Dermis lymphatic vessel endothelial cell (primary cell): ENCODE measurements at places on chromosomes 7 and 10. TPM values are rescaled to one million over a fixed set of nuclear protein-coding genes. Genes with fewer than 3 reads are reported as not detected.

Gene SLC13A1
- not detected in 2 replicates for total RNA-seq

Gene MLXIPL
- not detected in 2 replicates for total RNA-seq

Gene PGAM2
- total RNA-seq = not detected in 2 replicates

Gene DKK1
- total RNA-seq = 9.6 and 14.4 TPM in 2 replicates

Gene UCN3
- not detected in 2 replicates for total RNA-seq

Gene TET1
- total RNA-seq = 0.76 and 1.1 TPM in 2 replicates

Gene LRRC61
- 1.5 and 4.8 TPM in 2 replicates for total RNA-seq

Gene SPACDR
- 0.09 and 0.22 TPM in 2 replicates for total RNA-seq

Gene CARD11
- 0.43 and 2.1 TPM in 2 replicates for total RNA-seq

Gene ANKRD22
- total RNA-seq = not detected in 2 replicates

Gene PPP1R9A
- 11.2 and 17.2 TPM in 2 replicates for total RNA-seq

Gene NRCAM
- 0.60 and 1.2 TPM in 2 replicates for total RNA-seq

Gene MRPL32
- total RNA-seq = 49.4 and 89.3 TPM in 2 replicates

Gene ZNF467
- total RNA-seq = 6.1 and 7.2 TPM in 2 replicates

Gene GPRIN2
- total RNA-seq = not detected in 2 replicates

Gene CASTOR2
- 10.0 and 10.2 TPM in 2 replicates for total RNA-seq

Gene COL17A1
- total RNA-seq = under 0.01 TPM in 2 replicates

Gene SPDYE1
- not detected in 2 replicates for total RNA-seq

Gene CDNF
- 0.76 and 1.0 TPM in 2 replicates for total RNA-seq

Gene KCP
- not detected in 2 replicates for total RNA-seq

Gene CALHM1
- not detected in 2 replicates for total RNA-seq

Gene ZPBP
- total RNA-seq = not detected in 2 replicates

Gene ANKRD7
- 0.17 and 0.22 TPM in 2 replicates for total RNA-seq

Gene SP8
- not detected in 2 replicates for total RNA-seq

Gene ASZ1
- not detected in 2 replicates for total RNA-seq

Gene C7orf33
- not detected in 2 replicates for total RNA-seq

Gene ELMO1
- total RNA-seq = 26.4 and 39.9 TPM in 2 replicates

Gene KCNH2
- total RNA-seq = not detected in 2 replicates
